ENCODE measurements at places on chromosomes 16 and 17. TPM values are rescaled to one million over a fixed set of nuclear protein-coding genes. Genes with fewer than 3 reads are reported as not detected.

GRCh38 chr17:57294101-57294500 is 37.8 kb downstream of the MSI2 start:
- no peak overlapping the region for H3K4me3 ChIP-seq
- DNase-seq = no peak
- no peaks in the 10 kb centered on the region for H3K27me3 ChIP-seq
- no peak overlapping the region for H3K27ac ChIP-seq
- H3K4me1 ChIP-seq = no peaks in the 10 kb centered on the region

- H3K27ac ChIP-seq = no peak overlapping the region
- no peak overlapping the region for H3K4me3 ChIP-seq
- peaks cover 30% of the 10 kb centered on the region for H3K27me3 ChIP-seq
- no peaks in the 10 kb centered on the region for H3K4me1 ChIP-seq
- H3K36me3 ChIP-seq = no peaks in the 10 kb centered on the region
These were observed 19.0 kb upstream of the MON1B start for GRCh38 chr16:77171745-77172635.

CACNG5 gene
- 0.79 TPM for total RNA-seq

CUEDC1 gene
- 23.5 TPM for total RNA-seq

NEUROD2 gene
- not detected for total RNA-seq
